ENCODE measurements at places on chromosomes 4 and X.

DNA sequence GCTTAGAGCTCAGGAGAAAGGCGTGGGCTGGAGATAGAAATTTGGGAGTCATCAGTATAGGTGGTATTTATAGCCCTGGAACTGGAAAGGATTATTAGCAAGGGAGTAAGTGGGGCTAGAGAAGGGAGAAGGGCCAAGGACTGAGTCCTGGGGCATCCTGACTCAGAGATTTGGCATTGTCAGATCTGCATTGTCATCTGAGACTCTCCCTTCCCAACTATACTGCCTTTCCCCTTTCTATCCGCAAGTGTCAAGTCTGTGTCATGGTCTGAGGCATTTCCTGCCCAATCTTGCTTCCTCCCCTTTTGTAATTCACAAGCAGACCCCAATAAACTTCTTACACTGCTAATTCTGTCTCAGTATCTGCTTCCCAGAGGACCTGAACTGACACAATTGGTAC, 24.4 kb upstream of the SLC25A43 start:
- DNase-seq: no peak

- no peak for DNase-seq
Measured at GRCh38 chr4:118589471-118590055, 95.6 kb upstream of the METTL14 start.

DNA sequence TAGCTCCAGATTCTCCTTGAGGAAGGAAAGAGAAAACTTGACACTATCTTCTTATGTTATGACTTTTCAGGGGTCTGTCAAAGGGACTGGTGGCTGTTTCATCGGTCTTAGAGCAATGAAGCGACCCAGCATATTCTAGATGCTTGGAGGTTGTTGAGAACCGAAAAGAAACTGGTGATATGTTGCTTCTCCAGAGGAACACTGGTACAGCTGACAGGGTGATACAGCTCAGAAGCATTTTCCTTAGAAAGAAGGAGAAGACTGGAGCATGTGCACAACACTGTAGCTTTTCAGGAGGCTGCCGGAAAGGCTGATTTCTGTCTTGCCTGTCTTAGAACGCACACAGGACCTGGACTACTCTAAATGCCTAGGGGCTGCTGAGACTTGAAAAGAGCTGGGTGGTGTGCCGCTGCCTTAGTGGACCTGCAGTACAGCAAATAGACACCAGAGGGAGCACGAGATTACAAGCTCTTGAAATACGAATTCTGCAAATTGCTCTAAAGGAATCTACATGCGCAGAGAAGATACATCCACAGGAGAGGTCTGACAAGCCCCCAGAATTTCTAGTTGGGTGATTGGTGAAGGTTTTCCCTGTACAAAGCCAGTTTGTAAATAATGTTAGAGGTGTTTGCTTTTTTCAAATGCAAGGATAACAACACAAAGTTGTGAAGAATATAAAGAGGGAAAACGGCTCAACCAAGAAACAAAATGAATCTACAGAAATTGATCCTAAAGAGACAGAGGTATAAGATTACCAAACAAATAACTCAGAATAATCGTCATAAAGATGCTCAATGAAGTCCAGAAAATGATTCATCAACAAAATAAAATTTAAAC, 223.1 kb upstream of the DMD start:
- DNase-seq: peak; percentile 31

DNA sequence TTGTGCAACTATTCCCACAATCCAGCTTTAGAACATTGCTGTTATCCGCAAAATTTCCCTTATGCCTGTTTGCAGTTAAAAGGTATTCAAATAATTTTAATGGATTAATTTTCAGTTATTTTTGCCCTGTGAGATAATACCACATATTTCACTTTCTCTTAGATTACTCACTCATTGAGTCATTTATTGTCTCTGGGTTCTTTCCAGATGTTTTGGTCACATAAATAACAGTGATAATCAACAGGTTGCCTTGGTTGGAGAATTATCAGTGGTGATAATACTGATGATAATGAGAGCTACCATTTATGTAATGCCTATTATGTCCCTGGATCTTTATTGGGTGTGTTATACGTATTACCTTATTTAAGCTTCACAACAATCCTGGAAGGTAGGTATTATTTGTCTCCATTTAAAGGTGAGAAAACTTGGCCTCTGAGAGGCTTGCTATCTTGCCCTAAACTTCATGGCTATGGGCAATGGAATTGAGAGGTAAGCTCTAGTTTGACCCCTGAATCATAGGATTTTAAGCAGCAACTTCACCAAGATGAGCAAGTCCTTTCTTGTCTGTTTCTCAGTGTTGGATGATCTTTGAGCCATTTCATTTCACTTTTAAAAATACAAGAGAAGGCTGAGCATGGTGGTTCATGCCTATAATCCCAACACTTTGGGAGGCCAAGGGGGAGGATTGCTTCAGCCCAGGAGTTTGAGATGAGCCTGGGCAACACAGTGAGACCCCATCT, 87.4 kb downstream of the KIT start:
- no peak for DNase-seq

DNA sequence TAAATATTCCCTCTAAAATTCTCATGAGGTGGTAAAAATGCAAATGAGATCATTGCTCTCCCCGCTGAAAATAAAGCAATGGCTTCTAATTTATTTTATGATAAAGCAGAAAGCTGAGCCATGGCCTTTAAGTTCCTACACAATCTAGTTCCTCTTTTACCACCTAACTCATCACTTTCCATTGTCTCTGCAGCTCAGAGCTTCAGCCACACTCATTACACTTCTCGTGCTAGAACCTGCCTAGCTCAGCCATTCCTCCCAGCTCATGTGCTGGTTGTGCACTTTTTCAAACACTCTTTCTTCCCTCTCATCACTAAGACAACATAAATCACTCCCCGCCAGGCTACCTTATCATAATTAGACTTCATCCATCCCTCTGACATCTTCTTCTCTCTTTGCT, 1112.1 kb upstream of the PRKX start:
- no peak for DNase-seq

GRCh38 chr4:38177035-38177546, 216.9 kb downstream of the PTTG2 start:
- DNase-seq: peak; percentile 83

- no peak for DNase-seq
Measured at GRCh38 chrX:40091691-40092421, 5.9 kb downstream of the BCOR start.

DNA sequence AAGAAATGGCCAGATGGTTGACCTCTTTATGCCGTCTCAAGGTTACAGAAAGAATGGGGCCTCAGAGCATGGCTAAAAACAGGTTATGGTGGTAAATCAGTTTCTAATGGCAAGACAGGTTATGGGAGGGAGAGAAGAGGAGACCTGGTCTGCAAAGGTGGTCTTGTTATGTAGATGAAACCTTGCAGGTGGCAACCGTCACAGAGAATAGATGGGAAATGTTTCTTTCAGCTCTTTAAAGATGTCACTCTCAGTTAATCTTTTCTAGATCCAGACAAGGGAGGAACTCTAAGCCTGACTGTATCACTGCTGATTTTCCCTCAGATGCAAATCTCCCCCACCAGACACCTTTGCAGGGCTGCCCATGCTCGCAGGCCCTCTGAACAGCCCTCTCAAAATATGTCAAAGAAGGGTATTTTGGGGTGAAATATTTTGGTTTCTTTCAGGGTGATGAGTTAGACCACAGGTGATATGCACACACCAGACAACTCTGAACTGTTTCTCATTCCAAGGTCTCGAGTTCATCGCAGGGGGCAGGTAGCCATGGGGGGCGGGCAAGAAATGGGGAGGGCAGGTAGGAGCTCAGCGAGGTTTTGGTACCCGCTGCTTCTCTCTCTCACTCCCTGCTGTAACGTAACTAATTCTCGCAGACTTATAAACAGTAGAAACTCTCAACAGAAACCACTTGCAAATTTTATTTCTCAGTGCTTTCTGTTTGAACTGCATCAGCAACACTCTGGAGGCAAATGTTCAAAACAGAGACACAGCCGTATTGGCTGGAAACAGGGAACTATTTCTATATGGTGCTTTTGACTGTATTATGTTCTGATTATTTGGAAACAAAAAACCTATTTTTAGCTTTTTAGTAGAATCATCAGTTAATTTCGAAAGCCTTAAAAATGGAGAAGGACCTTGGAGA, 32.4 kb downstream of the CASP3 start:
- DNase-seq: no peak

DNA sequence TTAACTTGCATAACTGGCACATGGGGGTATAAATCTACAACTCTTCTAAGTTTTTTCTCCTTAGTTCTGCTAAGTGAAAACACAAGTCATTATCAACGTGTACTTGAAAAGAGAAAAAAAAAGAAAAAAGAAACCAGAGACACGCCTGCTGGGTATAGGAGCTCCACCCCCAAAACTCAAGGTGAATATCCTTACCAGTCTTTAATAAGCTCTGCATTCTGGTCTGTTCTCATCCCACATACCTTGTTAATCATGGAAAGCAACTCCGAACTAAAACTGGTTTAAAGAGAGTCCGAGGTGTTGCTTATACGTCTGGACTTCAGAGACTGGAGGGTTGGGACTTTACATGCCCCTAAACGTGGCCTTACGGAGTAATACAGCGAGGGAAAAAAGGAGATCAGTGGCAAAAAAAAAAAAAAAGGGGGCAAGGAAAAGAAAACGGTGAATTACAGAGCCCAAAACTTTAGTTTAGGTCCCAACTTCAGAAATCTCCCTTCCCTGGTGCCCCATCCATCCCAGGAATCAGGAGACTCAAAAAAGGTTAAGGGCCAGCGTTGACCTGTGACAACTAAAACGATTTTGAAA, 1.0 kb downstream of the PGRMC2 start:
- DNase-seq: peak; percentile 52

DNA sequence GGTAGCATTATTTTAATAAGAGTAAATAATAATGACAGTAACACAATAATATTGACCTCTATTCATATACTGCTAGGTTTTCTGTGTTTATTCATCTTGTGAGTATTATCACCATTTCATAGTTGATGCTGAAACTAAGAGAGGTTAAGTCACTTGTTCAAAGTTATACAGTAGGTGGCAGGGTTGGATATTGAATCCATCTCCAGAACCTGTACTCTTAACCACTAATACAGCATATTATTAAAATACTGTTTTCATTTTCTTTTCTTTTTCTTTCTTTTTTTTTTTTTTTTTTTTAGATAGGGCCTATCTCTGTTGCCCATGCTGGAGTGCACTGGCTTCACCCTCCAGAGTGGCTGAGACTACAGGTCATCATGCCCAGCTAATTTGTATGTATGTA, 7.1 kb upstream of the ELF2 start:
- DNase-seq: no peak

DNA sequence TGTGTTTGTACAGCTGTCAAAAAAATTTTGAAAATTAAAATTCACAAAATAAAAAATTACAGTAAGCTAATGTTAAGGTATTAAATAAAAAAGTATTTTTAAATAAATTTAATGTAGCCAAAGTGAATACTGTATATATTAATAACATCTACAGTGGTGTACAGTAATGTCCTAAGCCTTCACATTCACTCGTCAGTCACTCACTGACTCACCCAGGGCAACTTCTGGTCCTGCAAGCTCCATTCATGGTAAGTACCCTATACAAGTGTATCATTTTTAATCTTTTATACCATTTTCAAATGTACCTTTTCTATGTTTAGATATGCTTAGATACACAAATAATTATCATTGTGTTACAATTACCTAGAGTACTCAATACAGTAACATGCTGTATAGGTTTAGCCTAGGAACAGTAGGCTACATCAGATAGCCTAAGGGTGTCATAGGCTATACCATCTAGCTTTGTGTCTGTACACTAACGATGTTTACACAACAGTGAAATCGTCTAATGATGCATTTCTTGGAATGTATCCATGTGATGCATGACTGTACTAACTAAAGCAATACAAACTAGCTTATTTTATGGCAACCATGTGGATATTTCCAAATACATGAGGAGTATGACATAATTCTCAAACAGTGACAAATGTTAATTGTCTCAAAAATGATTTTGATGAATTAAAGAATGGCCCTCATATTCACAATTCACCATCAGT, 13.7 kb downstream of the DDX60 start:
- DNase-seq: no peak

GRCh38 chr4:24476282-24476681, 108.1 kb downstream of the DHX15 start:
- DNase-seq: no peak

- no peak for DNase-seq
Measured at GRCh38 chr4:11415409-11416070, 13.2 kb downstream of the HS3ST1 start.

DNA sequence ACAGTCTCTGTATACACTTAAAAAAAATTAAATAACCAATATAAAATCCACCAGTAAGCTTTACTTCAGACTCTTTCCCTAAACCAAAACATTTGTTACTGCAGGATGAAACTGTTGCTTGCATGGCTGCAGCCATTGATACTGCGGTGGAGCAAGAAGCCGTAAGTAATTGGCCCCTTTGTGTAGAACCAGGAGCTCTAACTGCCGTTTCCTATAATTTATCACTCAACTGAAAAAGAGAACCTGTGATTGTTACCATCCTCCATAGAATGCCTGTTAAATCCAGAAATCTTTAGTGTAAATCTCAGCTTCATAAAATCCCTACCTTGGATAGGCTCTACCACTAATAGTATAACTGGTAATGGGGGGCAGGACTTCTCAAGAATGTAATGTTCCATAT, 62.6 kb downstream of the KIF4A start:
- DNase-seq: no peak

DNA sequence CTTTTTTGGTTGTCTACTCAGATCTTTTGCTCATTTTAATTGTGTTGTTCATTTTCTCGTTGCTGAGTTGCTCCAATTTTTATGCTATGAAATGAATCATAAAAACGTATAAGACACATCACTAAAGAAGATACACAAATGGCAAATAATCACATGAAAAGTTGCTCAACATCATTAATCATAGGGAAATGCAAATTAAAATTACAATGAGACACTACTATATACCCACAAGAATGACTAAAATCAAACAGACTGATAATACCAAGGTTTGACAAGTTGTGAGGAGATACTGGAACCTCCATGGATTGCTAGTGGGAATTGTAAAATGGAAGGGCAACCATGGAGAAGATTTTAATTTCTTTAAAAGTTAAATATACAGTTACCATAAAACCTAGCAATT, 17.0 kb downstream of the GSTCD start:
- DNase-seq: no peak

DNA sequence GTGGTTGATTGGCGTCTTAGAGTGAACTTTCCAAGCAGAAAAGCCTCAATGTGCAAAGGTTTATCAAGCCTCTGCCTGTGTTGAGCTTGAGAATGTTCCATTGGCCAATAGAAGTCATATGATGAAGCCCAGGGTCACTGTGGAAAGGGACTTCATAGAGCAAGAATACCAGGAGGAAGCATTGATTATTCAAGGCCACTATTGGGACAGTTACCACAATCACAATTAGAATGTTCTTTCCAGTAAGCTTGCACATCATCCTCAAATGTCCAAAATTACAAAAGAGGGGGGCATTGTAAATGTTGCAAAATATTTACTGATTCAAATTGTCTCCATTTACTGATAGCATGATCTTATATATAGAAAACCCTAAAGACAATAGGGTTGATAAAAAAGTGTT, 32.9 kb upstream of the NDP start:
- no peak for DNase-seq

- DNase-seq: no peak
Measured at GRCh38 chr4:98068495-98068894, 74.8 kb downstream of the STPG2 start.

GRCh38 chrX:130378024-130378669, 7.3 kb downstream of the GPR119 start:
- no peak for DNase-seq
